ENCODE measurements at places on chromosomes 11 and 22.

- DNase-seq, result no peak
These were observed 12.3 kb downstream of the IFT27 start for GRCh38 chr22:36763576-36763975.

GRCh38 chr22:20803696-20804324 is 29.9 kb downstream of the SERPIND1 start:
- DNase-seq, result no peak

- DNase-seq, result no peak
These were observed 108.2 kb downstream of the PAX6 start for GRCh38 chr11:31702966-31703365.

DNA sequence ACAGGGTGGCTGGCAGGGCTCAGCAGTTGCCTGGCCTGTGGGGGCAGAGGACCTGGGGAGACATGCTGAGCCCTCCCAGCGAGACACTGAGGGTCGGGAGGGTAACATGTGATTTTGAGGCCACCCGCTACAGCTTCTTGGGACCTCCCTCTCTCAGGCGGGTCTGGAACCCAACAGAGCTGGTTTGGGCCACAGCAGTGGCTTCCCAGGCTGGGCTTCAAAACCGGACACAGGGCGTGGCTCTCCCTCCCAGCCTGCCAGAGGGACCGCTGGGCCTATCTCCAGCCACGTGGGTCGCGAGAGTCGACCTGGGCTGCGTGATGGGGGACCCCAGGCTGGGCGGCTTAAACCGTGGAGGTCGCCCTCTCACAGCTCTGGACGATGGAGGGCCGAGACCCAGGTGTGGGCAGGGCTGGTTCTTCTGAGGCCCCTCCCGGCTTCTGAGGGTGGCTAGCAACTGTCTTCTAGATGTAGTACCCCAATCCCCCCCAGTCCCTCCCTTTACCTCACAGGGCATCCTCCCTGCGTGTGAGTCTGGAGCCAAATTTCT is 91.7 kb downstream of the KCNQ1 start:
- no peak for DNase-seq

DNA sequence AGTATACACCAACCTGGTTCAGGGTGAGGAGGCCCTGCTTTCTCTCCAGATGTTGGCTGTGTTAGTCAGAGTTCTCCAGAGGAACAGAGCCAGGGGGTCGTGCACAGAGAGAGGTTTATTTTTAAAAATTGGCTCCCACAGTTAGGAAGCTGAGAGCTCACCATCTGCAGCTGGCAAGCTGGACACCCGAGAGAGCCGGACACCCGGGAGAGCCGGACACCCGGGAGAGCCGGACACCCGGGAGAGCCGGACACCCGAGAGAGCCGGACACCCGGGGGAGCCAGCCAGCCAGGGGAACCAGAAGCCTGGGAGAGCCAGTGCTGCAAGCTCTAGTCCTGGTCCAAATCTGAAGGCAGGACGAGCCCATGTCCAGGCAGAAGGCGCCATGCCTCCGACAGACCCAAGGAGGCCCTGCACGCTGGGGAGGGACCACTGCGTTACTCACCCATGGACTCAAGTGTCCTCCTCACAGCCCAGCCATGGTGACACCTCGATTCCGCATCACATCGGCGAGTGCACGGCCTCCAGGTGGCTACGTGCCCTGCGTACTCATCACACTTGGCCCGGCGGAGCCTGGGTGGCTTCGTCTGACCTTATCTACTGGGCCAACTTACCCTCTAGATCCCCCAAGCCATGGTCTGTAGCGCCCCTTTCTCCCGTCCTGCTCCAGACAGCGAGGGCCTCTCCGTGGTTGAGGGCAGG is 99.0 kb downstream of the BRD1 start:
- no peak for DNase-seq

DNA sequence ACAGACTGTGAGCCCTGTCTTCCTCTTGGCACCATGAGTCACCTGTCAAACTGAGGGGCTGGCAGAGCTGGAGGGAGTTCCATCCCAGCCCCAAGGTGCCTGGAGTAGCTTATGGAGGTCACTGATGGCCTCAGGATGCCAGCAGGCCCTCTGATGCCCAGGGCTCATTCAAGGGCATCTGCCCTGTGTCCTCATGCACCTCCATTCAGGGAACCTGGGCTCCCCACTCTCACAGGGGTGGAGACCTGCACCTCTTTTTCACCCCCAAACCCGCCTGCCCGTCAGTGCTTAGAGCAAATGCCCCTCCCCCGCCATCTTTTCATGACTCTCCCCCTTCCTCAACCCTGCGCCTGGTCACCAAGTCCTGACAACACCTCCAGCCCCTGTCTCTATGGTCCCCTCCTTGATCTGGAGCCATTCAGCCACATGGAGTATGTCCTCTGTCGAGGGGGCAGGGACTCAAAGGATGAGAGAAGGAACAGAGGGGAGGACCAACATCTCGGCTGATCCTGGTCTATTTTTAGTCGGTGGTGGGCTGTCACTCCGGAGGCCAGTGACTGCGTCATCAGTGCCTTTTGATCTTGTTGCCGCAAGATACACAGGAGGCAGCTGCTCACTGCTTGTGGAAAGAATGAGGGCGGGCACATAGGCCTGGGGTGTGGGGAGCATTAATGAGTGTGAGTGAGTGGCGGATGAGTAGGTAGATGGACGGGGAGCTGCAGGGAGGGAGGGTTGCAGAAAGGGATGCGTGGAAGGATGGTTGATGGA is 72.2 kb downstream of the CDKN1C start:
- no peak for DNase-seq

GRCh38 chr22:28962042-28962554 is 78.7 kb downstream of the ZNRF3 start:
- DNase-seq, result no peak

DNA sequence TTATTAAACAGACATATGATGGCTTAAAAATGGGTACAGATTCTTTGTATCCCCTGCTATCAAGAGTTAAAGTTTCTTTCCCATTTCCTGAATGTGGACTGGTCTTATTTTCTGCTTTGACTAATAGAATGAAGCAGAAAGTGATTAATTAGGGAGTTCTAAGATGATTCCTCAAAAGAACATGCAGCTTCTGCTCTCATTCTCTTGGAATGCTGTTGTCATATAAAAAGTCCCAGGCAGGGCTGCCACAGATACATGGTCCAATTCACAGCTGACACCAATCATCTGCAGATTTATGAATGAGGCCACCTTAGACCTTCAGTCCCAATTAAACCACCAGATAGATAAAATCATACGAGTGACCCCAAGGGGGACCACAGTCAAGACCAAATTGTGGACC is 844.5 kb upstream of the RAG2 start:
- no peak for DNase-seq

DNA sequence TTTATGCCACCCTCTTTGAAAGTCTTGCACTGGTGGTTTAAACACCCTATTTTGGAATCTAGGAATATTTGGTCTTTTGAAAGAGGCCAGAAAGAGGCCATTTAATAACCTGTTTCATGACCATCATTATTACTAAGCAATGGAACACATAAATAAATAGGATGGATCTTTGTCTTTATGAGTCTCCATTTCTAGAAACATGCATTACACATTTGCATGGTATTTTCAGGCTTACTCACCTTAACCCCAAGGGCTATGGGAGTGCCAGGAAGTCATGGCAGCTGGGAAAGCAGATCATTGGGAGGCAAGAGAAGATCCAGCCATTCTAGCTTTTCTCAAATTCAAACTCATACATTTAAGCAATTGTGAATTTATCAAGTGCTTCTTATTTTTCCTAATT is 185.8 kb upstream of the POU2AF2 start:
- DNase-seq, result peak; percentile 83

- DNase-seq, result no peak
These were observed 117.4 kb upstream of the PARVA start for GRCh38 chr11:12259956-12260355.

- no peak for DNase-seq
These were observed 1.4 kb downstream of the ZFPL1 start for GRCh38 chr11:65085446-65085845.

DNA sequence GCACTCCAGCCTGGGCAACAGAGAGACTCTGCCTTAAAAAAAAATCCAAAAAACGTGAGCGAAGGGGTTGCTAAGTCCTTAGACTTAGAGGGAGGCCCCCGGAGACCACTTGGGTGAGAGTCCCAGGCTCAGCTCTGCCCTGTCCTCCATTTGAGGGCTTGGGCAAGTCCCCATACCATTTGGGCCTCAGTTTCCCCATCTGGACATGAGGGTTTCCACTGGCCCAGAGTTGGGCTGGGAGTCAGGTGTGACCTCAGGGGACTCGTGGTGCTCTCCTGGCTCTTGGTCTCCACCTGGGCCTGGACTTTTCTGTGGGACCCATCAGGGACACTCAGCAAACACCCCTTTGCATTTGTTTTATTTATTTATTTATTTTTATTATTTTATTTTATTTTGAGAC is 35.2 kb upstream of the CSNK1E start:
- DNase-seq, result no peak

GRCh38 chr22:43628250-43628649 is 183.9 kb downstream of the EFCAB6 start:
- DNase-seq, result no peak

DNA sequence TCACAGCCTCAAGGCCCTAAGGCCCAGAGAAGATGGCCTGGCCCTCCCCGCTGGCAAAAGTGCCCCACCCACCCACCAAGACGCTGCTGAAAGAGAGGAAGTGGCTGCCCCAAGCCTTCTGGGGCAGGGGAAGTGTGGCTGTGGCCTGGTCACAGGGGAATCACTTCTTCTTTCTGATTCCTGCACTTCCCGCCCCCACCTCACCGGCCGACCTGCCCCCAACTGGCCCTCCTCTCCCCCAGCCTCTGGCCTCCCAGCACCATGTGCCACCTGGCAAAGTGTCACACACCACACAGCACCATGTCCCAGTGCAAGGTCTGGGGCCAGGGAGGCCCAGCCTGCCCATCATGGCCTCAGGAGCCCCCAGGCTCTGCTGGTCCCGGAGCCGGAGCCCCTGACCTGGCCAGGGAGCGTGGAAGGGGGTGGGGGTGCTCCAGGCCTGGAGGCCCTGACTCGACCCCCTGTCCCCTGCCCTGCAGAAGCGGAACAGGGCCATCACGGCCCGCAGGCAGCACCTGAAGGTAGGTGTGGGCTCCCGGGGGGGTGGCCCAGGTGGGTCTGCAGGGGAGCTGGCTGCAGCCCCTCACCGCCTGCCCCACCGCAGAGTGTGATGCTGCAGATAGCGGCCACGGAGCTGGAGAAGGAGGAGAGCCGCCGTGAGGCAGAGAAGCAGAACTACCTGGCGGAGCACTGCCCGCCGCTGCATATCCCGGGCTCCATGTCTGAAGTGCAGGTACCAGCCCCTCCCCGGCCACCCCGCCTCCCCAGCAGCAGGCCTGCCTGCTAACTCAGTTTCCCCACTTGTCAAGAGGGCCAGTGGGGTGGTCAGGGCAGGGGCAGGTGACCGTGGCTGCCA is 1.4 kb downstream of the TNNI2 start:
- no peak for DNase-seq

DNA sequence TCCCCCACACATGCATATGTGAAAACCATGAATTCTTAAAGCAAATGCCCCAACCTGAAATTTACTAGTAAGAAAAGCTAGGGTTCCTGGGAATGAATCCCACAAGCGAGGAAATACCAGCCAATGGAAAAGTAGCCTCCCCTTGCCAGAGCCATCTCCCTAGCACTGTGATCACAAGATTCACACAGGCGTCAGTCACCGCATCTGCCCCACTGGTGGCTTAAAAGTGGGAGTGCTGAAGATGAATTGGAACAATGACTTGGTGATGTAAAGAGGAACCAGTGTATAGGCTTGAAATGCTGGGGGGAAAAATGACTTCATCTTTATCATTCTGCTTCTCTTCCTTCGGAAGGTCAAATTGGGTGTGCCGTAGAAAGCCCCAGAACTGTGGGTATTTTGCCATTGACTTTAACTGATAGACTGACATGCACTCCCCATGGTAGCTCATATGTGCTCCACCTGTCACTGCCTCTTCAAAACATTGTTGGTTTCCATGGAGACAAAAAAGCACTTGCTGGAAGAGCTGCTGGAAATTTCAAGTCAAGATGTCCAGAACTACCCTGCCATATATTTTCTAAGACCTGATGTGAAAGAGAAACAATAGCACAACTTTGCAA is 19.2 kb upstream of the ASPHD2 start:
- no peak for DNase-seq

GRCh38 chr22:49009359-49010063 is 818.2 kb downstream of the BRD1 start:
- DNase-seq, result no peak

- DNase-seq, result no peak
These were observed 12.3 kb upstream of the LINC01488 start for GRCh38 chr11:69468911-69469885.

DNA sequence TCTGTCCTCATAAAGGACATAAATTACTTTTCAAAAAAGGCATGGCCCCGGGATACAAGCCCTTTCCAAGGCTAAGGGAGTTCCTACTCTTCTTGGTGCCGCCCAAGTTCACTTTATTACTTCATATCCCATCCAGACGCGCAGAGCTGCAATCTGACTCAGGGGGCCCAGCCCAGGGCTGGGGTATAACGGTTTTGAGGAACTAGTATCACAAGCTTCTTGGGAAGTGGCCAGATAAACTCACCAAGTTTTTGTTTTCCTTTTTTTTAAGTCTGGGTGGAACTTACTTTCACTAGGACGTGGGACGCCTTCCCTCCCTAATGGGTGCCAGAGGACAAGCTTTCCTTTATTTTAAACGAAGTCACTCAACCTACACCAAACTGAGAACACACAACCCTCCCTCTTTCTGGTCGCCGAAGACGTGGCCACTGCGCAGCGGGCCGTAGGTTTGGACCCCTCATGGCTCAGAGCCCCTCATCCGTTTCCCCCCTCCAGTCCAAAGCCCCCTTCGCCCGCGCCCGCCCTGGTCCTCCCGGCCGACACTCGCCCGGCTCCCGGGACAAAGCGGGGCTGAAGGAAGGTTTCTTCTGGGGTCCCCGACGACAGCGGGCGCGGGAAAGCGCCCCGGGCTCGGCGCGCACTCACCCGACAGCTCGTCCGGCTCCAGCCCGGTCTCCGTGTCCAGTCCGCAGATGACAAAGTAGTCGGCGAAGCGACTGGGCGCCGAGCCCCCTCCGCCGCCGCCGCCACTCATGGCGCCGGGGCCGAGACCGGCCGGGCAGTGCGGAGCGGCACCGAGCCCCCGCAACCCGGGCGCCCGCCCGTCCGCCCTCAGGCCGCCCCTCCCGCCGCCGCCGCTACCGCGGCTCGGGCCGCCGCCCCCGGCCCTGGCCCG is 587 bp downstream of the DENND5A start:
- DNase-seq, result peak; percentile 45
